ENCODE measurements at places on chromosomes 13 and 19.

GRCh38 chr13:113354831-113355610, 8.9 kb downstream of the GRTP1 start:
- no peak for DNase-seq

DNA sequence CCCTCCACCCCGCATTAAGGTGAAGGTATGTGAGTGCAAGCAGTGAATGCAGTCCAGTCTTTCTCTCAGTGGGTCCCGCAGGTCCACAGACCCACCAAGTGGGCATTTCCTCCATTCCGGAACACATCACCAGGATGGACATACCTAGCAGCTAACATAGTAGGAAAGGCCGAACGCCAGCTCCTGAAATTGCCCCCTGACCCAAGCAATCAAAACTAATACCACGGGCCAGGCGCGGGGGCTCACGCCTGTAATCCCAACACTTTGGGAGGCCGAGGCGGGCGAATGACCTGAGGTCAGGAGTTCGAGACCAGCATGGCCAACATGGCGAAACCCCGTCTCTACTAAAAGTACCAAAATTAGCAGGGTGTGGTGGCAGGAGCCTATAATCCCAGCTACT, 71.7 kb upstream of the VSTM2B start:
- DNase-seq: no peak

- no peak for DNase-seq
These were observed 53.2 kb downstream of the GPALPP1 start for GRCh38 chr13:45042539-45042938.

DNA sequence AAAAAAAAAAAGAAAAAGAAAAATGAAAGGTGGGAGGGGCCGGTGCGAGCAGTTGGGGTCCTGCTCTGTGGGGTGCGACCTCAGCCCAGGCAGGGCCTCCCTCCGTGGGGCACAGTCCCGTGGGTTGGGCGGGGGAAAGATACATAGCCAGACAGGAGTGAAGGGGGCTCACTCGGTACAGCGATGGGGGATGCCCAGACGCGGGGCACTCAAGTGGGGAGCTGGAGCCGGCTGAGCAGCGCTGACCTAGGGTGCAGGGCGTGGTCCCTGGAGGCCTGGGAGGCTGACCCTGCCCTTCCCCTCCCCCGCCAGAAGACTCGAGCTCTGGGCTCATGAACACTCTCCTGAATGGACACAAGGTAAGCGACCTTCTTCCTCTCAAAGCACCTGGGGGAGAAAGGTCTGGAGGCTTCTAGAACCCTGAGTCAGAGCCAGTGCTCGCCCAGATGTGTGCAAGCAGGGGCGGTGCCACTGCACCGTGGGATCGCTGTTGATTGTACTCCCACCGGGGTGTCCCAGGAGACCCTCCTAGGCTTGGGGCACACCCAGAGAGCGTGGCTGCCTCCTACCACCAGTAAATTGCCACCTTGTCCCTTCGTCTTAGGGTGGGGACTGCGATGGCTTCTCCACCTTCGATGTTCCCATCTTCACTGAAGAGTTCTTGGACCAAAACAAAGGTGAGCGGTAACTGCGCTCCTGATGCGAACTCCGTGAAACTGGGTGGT, 3.4 kb downstream of the HMG20B start:
- no peak for DNase-seq

- no peak for DNase-seq
These were observed 32.0 kb upstream of the WASF3 start for GRCh38 chr13:26525528-26525927.

DNA sequence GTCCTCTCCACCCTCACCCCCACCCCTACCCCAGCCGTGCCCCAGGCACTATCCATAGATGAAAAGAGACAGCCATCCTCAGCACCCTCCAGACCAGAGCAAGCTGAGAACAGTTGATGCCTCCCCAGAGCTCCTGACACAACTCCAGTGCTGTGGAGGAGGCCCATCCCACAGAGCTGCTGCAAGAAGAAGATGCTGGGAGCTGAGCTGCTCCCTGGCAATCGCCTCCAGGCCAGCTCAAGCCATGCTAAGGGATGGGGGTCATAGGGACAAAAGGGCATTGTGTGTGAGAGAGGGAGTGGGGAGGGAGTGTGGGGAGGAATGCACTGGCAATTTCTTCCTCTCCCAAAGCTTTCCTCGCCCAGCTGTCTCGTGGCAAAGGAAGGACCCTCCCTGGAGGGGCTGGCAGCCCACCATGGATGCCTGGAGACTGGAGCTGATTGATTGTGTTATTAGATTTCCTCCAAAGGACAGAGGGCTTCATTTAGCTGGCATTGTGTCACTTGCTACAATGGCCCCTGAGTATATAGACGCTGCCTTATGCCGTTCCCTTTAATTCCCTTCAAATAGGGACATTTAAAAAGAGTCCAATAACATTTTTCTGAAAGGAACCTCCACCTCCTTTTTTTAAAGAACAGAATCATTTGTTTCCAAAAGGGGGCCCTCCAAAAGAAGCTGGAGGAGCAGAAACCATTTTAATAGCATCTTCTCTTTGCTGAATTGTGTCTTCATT, 476.4 kb downstream of the FOXO1 start:
- DNase-seq: no peak

GRCh38 chr19:3690551-3691371, 9.5 kb downstream of the PIP5K1C start:
- DNase-seq: no peak

DNA sequence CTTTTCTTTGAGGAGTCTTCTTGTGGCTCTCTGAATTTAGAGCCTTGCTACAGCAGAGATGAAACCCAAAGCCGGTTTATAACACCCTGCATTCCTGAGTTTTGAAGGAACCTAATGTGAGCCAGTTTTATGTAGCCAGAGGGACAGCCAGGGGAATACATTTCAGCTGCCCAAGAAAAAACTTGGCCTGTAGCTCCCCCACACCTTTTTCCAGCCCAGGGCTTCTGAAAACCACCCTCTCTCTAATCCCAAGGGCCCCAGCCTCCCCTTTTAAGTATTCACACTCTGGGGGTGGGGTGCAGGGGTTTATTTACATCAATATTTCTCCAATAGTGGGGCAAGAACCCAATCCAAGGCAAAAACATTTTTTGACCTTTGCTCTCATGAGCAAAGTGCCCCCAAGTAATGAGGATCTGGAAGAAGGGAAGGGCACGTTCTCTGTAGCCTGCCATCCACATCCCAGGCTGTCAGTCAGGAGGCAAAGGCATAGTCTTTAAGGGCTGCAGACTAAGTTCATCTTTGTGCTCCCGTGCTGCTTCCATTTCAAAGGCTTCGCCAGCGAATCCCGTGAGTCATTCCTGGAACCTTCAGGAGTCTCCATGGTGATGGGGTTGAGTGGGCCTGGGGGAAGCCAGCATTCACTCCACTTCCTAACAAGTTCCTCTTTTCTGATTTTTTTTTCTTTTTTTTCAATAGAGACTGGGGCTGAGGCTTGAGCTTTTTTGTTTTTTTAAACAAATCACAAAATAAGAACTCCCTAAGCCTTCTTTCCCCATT, 33.2 kb upstream of the MEDAG start:
- peak; percentile 95 for DNase-seq

GRCh38 chr13:51479199-51479523, 26.3 kb upstream of the INTS6 start:
- peak; percentile 71 for DNase-seq

DNA sequence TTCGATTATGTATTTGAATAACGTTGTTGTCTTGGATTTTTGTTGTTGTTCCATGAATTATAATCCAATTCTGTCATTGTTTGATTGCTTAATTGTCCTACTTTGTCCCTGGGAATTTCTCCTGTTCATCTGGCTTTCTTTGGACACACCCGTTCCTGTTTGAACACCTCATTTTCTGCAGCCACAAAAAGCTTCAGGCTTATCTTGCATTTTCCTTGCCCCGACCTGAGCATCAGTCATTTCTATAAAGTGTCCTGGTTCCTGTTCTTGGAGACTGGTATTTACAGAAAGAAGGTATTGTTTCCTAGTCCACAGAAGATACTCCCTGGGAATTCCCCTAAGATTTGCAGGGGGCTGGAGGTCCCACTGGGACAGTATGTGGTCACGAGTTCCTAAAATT, 731.8 kb upstream of the ARGLU1 start:
- DNase-seq: no peak

DNA sequence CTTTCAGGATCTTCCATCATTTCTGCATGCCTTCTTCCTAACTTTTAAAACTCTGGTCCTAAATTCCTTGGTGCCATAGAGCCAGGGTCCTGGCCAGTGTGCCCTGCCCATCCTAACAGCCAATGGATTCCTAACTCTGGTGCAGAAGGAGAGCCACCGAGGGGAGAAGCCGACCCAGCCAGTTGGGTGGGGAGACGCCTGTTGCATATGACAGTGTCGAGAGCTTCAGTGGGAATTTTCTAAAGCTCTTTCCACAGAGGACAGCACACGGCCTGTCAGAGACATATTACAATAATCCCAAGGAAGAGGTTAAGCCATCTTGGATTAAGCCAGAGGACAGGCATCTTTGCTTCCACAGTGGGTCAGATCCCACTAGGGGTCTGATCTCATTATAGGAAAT, 180.4 kb downstream of the ZNF536 start:
- no peak for DNase-seq

DNA sequence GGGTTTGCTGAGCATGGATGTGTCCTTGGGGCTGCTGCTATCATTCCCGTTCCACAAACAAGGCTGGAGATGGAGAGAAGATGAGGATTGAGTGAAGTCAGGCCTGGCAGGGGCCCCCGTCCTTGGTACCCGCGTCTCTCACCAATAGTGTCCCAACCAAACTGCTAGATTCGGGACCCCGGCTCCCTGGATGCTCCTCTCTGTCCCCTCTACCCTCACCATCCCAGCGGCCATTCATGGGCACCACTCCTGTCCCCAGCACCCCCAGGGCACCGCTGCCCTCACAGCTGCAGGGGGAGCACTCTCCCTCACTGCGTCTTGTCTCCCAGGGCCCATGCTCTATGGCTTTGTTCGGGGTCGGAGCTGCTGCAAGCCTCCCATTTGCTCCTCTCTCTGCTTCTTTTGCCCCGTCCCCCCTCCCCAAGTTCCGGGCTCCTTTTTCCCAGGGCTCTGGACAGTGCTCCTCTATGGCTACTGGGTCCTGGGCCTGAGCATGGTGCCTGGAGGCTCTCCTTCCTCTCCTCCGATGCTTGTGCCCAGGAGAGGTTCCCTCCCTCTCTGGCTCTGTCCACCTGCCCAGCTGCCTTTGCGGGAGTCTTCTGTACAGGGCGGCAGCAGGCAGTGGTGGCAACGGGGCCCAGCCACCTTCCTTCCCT, 219.5 kb downstream of the TEX29 start:
- DNase-seq: no peak

DNA sequence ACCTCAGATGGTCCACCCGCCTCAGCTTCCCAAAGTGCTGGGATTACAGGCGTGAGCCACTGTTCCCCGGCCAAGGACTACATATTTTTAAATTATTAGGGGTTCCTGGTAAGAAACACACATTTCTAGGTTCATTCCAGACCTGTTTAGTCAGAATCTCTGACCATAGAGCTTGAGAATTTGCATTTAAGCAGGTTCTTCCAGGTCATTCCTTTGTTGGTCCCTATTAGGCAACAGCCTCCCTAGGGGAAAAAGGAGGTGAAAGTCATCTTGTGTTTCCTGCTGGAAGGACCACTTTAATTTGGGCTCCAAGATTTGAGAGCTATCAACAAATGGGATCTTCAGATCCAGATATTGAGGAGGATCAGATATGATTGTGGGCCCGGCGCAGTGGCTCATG, 16.3 kb downstream of the S1PR2 start:
- peak; percentile 67 for DNase-seq

GRCh38 chr13:86324191-86324590, 525.0 kb upstream of the SLITRK6 start:
- DNase-seq: no peak

Data from fibroblast of upper back skin (primary cell).